ENCODE measurements at places on chromosomes 3 and 15. TPM values are rescaled to one million over a fixed set of nuclear protein-coding genes. Genes with fewer than 3 reads are reported as not detected.

Gene PAQR5
- polyA plus RNA-seq: 1.7 TPM

DNA sequence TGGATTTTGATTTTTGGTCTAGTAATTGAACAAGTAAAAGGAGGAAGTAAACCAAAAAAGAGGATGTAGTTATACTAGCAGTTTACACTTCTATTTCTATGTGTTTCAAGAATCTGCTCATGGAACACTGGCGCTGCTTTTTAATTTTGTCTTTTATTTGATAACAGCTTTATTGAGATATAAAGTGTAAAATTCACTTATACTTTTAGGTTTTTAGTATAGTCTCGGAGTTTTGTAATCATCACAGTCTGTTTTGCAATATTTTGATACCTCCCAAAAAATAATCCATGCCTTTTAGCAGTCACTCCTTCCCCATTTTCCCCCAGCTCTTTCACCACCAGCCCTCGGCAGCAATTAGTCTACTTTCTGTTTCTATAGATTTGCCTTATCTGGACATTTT, 18.0 kb downstream of the UBE2E2 start:
- no peak for DNase-seq

DNA sequence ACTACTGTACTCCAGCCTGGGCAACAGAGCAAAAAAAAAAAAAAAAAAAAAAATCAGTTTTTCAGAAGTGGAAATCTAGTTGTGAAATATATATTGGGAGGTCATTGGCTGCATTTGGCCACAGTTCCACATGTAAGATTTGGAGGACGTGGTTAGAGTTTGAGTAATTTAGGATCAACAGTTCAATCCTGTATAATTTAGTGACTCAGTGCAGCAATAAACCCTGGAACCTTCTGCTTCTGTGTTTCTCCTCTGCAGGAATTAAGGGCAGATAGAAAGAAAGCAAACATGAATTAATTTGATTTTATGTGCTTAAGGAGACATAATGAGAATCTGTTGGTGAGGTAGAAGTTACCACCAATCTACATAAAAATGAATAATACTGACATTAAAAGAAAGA, 347.0 kb downstream of the PTPRG start:
- no peak for DNase-seq

DNA sequence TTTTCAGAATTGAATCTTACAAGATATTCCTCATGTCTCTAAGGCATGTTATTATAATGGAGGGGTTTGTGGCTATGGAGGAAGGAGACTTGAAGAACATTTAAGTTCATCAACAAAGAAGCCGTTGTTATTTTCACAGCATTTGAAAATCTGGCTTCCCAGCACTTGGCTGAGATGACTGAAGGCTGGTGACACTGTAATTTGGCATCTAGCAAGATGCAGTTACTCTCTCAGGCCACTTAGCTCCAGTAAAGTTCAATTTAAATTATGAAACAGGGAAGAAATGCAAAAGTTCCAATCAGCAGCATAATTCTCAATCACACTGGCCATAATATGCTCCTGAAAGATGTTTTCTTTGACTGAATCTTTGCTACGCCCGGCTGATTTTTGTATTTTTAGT, 139.4 kb upstream of the NUDT16 start:
- no peak for DNase-seq

- DNase-seq: no peak
Observed at GRCh38 chr15:39165020-39165706, 415.7 kb upstream of the THBS1 start.

DNA sequence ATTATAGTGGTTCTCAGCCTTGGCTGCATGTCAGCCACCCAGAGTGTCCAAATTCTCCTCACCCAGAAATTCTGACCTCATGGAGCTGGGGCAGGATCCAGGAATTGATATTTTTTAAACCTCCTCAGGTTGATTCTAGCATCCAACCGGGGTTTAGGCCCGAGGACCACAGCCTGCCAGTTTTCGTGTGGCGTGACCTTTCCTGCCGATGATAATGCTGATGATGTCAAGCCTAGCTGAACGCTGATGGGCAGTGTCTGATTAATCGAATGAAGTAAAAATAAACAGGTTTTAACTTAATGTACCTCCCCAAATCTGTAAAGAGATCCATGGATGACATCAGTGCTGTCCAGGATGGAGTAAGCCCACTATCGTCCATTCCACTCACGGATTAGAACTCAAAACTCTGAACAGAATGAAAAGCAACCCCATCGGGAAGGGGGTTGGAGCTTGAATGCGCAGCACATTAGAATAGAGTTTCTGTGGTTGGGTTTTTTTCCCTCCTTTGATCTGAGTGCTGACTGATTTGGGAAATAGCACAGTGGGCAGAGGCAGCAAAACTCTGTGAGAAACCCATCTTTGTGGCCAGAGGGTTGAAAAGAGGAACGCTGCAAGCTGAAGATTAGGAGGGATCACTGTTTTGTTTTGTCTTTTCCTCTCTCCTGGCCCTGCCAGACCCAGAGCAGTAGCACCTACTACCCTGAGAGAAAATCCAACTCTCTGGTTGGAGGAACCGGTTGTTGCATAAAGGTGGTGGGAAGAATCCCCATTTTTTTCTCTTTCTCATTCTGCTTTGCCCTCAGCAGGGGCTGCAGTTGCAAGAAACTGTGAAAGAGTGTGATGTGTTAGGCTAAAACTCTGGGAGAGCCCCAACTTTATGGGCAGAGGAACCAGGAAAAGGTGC, 153.9 kb downstream of the APBA2 start:
- DNase-seq: no peak

All from urinary bladder (tissue), 4 donors.